ENCODE measurements at places on chromosomes 12 and 14.

GRCh38 chr12:131159660-131160059, 206.0 kb downstream of the ADGRD1 start:
- no peak for DNase-seq

GRCh38 chr14:30876692-30877091, 2.3 kb downstream of the COCH start:
- DNase-seq: no peak

DNA sequence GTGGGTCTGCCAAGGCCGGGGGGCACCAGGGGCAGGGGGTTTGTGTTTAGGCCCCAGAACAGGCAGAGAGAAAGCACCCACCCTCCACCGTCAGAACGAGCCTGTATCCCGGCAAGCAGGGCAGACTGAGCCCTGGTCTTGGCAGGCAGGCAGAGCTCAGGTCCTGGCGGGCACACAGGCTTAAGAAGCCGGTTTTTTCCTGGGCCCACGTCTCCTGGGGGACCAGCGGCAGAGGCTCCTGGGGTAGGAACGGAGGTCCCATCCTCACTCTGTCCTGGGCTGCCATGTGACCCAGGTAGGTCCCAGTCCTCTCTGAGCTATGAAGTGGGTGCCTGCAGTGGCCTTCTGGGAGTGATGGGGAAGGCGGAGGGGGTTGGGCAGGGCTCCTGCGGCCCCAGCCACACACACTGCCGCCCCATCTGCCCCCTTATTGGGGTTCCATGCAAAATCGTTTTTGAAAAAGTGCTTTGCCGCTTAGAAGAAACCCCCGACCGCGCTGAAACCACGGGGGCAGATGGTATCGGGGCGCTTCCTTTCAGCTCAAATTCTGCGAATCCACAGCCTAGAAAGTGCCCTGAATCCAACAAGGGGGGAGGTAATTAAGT, 24.2 kb downstream of the SH2B3 start:
- DNase-seq: no peak

DNA sequence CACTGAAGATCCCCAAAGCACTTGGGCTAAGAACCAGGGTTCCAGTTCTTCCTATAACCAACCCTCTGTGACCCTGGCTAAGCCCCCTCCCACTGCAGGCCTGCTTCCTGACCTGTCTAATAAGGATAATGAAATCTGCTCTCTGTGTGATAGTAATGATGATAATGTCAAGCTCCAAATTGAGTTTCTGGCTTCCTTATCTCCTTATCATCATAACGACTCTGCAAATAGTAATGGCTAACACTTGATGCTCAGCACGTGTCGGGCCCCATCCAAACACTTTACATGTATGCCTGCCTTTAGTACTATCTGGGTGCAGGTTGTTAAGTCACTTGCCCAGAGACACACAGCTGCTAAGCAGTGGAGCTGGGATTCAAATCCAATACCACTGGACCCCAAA, 5.0 kb upstream of the GPR162 start:
- DNase-seq: no peak

Data from NCI-H1105 treated with DMSO at 0.1 percent for 48 hours (cell line).